Bronchial epithelial cell (primary cell): ENCODE measurements at places on chromosomes 3 and 15. TPM values are rescaled to one million over a fixed set of nuclear protein-coding genes. Genes with fewer than 3 reads are reported as not detected.

The FOXB1 gene
- total RNA-seq: not detected in 2 replicates

The CCDC50 gene
- 57.7 and 81.5 TPM in 2 replicates for total RNA-seq

The C3orf85 gene
- not detected in 2 replicates for total RNA-seq

The ADGRG7 gene
- under 0.01 TPM in 1 of 2 replicates, not detected in the other for total RNA-seq

The RTP1 gene
- not detected in 2 replicates for total RNA-seq

The KIF15 gene
- total RNA-seq: 0.53 and 0.64 TPM in 2 replicates

The ADAMTS17 gene
- total RNA-seq: 1.1 and 2.0 TPM in 2 replicates

The RASL12 gene
- total RNA-seq: not detected in 2 replicates

The ZNF860 gene
- total RNA-seq: 2.8 and 3.7 TPM in 2 replicates

- DNase-seq: no peak
Observed at GRCh38 chr3:195246581-195246995, 24.4 kb downstream of the XXYLT1 start.

- no peak for DNase-seq
Observed at GRCh38 chr3:33577588-33577987, 137.4 kb upstream of the UBP1 start.

GRCh38 chr3:179168918-179169317 lies 20.8 kb downstream of the PIK3CA start:
- no peak for DNase-seq

DNA sequence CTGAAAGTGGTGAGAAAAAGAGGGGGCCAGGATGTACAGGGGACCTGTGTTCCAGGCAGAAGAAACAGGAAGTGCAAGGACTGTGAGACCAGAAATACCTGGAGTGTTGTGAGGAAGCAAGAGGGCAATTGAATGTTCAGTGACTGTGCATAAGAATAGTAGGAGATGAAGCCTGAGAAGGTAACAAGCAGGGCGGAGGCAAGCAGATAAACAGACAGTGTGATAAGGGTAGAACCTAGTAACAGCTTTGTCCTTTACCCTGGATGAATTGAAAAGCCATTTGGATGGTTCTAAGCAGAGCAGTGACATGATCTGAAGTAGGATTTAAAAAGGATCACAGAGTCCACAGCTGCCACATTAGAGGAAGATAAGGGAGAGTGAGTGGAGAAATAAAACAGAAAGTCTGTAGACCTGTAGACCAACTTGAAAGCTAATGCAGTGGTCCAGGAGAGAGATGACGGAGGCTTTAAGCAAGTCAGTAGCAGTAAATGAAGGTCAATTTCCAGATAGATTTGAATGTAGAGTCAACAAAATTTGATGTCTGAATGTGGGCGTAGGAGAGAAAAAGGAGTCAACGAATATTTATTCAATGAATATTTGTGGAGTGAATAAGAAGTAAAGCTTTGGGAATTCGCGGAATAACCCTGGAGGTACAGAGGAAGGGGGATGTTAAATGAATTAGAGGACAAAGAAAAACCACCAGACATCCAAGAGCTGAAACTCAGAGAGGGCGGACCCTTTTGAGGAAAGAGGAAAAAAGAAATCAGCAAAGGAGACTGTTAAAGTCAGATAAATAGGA lies 4.2 kb upstream of the PLOD2 start:
- peak; percentile 76 for DNase-seq

DNA sequence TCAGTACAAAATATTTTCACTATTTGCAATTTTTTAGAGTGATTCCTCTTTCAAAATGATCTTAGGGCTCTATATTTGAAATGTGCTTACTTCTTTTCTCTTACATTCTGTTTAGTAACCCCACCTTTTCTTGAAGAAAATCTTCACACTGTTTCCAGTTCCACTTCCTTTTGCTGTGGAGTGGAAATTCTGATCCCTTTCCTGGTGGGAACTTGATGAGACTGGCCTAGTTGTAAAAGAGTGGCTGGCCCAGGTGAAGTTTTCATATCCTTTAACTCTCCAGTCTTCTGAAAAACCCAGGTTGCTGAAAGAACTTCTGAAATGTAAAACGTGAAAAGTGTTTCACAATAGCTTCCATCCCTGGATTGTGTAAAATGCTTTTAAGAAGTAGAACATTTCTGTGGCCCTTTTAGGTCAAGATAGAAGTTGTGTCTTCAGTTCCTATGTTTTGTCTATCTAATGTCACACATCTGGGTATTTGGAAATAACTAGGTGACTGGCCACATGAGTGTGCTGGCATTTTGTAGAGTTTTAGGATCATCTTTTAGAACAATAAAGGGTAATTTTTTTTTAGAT lies 84.8 kb upstream of the LRIG1 start:
- no peak for DNase-seq

- DNase-seq: no peak
Observed at GRCh38 chr3:3302964-3303363, 123.5 kb upstream of the CRBN start.

GRCh38 chr15:85576392-85576791 lies 196.0 kb downstream of the AKAP13 start:
- no peak for DNase-seq

DNA sequence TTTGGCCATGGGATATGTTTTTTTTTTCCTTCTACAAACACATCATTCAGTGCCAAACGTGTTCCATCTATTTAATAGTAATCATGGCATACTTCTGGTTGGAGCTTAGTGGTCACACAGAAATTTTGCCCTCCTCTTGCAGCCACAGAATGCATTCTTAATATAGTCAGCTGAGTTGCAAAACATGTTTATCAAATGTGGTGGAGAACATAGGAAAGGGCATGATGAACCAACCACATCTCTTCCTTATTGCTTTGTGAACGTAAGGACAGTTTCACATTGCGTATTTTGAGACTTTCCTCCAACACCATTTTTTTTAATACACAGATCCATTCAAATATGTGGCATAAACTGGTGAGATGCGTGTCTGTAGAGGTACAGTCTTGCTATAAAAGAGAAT lies 106.8 kb downstream of the BBX start:
- no peak for DNase-seq

DNA sequence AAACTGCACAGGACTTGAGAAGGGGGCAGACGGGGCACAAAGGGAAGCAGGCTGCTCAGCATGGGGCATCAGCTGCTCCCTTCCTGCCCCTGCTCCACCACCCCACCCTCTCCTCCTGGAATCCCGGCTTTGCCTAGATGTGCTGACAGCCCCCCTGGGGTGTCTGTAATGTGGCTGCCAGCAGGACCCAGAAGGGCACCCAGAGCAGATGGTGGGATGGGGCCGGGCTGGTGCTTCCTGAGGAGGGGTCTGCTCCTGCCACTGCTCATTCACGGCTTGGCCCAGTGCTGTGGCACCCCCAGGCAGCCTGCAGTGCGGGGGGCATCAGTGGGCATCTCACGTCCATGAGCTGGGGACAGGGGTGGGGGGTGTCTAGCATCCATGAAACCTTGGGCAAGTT lies 10.2 kb downstream of the H1-8 start:
- no peak for DNase-seq

DNA sequence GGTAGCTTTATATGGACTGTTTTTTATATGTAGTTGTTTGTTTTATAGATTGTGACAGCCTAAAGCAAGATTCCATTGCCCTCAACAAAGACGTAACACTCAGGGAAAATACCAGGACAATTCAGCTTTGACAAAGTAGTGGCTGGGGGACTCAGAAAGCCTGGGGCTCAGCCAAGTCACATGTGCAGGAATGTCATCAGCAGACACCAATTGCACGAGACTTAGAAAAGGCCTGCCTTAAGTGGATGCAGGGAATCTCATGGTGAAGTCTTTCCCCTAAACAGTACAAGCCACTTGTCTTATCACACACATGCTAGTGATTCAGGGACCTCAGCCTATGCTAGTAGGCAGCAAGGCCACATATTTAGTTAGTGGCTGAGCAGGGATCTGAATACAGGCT lies 381.8 kb upstream of the THBS1 start:
- no peak for DNase-seq

DNA sequence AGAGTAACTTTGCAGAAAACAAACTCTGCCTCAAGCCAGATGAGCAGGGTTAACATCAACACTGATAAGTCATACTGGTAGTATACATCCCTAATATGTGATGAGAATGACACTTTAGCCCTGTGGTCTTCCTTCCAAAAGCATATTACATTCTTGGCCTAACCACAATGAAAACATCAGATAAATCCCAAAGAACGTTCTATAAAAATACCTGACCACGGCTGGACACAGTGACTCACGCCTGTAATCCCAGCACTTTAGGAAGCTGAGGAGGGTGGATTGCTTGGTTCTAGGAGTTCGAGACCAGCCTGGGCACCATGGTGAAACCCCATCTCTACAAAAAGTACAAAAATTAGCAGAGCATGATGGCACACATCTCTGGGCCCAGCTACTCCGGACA lies 4.7 kb downstream of the TMCC1 start:
- DNase-seq: no peak

- DNase-seq: peak; percentile 70
Observed at GRCh38 chr3:49914906-49915305, 11.2 kb upstream of the MST1R start.
